Liver (tissue), 10 donors: ENCODE measurements at places on chromosomes 5 and 9. TPM values are rescaled to one million over a fixed set of nuclear protein-coding genes. Genes with fewer than 3 reads are reported as not detected.
A peak's percentile ranks its signal among the peaks of the same experiment; 100 is the strongest.

- no peaks in the 10 kb centered on the region for H3K36me3 ChIP-seq
- DNase-seq = no peak
- H3K27ac ChIP-seq = no peak overlapping the region
- no peaks in the 10 kb centered on the region for H3K27me3 ChIP-seq
- no peaks in the 10 kb centered on the region for H3K4me1 ChIP-seq
Observed at GRCh38 chr5:159593518-159594073, 263.3 kb upstream of the IL12B start.

DNA sequence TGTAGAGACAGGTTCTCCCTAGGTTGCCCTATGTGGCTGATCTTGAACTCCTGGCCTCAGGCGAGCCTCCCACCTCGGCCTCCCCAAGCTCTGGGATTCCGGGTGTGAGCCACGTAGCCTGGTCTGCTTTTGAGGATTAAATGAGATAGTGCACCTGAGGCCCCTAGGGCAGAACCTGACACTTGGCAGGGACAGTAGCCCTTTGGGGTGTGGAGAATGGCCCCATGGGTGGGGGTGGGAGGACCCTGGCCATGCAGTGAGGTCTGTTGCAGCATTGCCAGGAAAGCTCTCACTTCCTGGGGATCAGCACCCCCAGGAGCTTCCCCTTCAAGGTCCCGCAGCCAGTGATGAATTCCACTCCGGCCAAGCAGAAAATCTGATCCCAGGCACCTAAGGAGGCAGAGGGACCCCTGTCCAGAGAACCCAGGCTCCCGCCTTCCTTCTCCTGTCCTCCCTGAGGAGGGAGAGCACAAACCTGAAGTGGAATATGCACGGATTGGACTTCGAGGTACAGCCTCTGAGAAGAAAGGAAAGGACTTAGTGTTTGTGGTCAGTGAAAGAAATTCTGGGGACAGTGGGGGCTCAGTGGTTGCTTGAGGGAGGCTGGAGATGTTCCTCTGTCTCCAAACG, 73.9 kb upstream of the UNC5A start:
- no peak for DNase-seq
- H3K4me1 ChIP-seq = no peaks in the 10 kb centered on the region
- H3K4me3 ChIP-seq = no peak overlapping the region
- H3K36me3 ChIP-seq = no peaks in the 10 kb centered on the region
- no peak overlapping the region for H3K27ac ChIP-seq
- H3K27me3 ChIP-seq = peaks cover 2% of the 10 kb centered on the region

DNA sequence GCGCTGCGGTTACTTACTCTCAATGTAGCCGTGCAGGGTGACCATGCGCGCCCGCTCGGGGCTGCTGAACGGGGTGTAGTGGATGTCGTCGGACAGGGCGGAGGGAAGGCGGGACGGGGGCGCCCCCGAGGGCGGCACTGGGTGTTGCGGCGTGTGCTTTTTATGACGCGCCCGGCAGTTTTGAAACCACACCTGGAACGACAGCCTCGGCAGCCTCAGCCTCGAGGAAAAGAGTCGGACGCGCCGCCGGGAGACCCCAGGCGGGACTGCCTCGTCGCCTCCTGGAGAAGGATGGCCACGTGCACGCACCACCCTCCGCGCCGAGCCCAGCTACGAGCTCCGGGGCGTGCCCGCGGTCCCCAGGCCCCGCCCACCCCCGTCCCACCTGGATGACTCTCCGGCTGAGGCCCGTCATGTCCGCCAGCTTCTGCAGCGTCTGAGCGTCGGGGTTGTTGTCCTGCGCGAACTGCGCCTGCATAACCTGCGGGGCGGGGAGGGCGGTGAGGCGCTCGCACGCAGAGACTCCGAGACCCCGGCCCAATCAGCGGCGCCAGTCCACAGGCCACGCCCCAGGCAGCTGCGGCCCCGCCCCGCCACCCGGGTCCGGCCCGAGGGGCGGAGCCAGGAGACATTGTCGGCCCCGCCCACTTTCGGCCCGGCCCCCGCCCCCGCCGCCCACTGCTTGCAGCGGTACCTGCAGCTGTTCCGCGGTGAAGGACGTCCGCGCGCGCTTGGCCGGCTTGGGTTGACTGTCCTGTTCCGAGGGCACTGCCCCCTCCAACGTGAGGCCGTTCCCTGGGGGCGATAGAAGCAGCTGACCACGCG, 15.0 kb downstream of the LHX6 start:
- DNase-seq = peak; percentile 80
- H3K4me3 ChIP-seq = no peak overlapping the region
- no peaks in the 10 kb centered on the region for H3K36me3 ChIP-seq
- peaks cover 7% of the 10 kb centered on the region for H3K4me1 ChIP-seq

DNA sequence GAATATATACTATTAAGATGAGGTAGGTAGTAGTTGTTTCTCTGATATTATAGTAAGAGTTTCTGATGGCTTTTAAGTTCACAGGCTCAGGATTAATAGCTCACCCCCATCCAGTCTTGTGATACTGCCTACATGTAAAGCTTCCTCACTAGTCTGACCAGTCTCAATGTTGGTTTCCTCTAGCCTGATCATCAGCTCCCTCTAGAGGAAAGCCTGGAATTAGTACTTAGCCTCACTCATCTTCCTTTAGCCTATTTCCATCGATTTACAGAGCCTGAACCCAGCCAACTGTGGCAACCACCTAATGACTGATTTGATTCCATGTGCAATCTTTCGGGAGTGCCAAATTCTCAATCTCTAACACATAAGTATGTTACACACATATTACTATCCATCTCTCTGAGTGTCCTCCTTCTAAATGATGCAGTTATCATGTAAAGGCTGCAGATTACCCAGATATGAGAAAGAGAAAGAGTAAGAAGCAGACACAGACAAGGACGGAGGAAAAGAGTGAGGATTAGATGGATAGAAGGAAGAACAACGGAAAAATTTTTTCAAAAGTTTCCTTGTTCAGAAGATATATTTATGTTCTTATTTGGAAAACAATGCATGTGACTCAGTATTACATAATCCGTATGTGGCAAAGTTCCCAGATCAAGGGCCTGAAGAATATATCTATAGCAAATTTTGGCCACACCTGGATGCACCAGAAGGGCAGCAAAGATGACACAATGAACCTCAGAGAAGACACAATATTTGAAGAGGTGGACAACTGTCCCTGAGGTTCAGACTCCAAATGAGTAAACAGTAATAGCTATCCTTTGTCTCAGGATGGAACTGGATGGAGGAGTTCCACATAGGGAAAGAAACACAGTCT, 333.7 kb downstream of the ELAVL2 start:
- H3K4me1 ChIP-seq = no peaks in the 10 kb centered on the region
- no peaks in the 10 kb centered on the region for H3K36me3 ChIP-seq
- no peaks in the 10 kb centered on the region for H3K27me3 ChIP-seq
- H3K27ac ChIP-seq = no peak overlapping the region
- DNase-seq = no peak

DNA sequence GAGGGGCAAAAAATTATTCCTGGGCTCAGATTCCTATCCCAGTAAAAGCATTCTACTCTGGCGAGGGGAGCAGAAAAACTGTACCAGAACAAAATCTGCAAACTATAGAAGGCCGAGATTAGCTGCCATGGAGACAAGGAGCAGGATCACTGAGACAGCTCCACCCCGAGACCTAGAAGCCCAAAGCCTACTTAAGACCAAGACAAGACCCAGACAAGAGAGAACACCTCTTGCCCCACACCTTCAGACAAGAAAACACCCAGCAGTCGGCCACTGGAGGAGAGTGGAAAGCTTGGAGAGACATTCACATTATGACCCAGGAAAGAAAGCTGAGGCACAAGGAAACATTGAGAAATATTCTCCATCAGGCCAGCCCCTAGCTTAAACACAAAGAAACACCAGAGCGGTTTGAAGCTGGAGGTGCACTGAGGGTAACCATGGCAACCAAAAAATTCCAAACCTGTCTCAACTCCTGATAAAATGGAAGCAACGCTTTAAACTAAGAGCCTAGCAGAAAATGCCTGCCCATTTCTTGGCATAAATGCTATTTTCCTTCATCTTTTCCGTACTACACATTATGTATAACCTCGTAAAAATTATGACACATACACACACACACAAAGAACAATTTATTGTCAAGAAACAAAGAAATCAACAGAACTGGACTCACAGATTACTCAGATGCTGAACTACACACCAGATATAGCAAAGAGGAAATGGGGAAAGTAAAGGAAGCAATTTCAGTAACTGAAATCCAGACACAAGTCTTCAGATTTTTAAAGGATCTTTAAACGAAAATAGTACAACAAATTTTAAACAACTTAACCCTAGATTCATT, 53.8 kb upstream of the FTMT start:
- no peak overlapping the region for H3K4me3 ChIP-seq
- no peak for DNase-seq
- no peak overlapping the region for H3K27ac ChIP-seq
- no peaks in the 10 kb centered on the region for H3K4me1 ChIP-seq

- H3K4me1 ChIP-seq = peaks cover 5% of the 10 kb centered on the region
- H3K27me3 ChIP-seq = no peaks in the 10 kb centered on the region
- no peak for DNase-seq
- H3K4me3 ChIP-seq = no peak overlapping the region
- H3K36me3 ChIP-seq = no peaks in the 10 kb centered on the region
- no peak overlapping the region for H3K27ac ChIP-seq
Observed at GRCh38 chr5:147504535-147504934, 5.3 kb downstream of the DPYSL3 start.

DNA sequence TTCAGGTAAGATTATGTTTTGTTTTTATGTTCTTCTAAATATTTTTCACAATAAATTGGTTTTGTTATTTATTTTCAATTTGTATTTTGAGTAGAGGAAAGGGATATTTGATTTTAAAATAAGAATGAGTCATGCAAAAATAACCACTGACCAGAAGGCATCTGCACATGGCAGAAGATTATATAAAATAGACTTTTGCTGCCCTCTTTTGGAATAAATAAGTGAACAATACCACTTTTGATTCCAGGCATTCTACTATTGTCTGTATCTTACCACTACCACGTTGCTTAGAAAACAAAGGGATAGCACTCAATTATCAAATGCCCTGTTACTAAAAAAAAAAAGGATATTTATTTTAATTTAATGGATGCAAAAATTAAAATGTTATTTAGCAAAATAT, 227.3 kb upstream of the ITGA1 start:
- H3K27me3 ChIP-seq = no peaks in the 10 kb centered on the region
- H3K4me1 ChIP-seq = no peaks in the 10 kb centered on the region
- H3K4me3 ChIP-seq = no peak overlapping the region
- no peaks in the 10 kb centered on the region for H3K36me3 ChIP-seq

PCA3 gene
- total RNA-seq = 0.33 TPM

GABRA6 gene
- total RNA-seq = not detected
